ENCODE measurements at places on chromosomes 4 and X.

GRCh38 chr4:150244600-150244999, 166.4 kb downstream of the DCLK2 start:
- no peak for DNase-seq

DNA sequence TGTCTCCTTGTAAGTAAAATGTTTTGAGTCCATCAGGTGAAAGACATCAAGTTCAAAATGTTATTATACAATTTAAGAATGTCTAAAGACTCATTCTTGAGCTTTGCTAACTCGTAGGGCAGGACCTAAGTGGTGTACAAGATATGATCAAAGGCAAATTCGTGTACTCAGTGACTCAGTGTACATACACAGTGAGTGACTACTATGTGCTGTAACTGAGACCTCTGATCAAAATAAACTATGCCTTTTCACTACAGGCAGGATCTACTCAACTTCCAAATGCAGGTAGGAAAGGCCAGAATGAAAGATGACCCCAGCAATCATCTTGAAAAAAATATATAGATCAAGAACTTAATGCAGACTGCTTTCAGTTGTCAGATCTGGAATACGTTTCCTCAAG, 49.9 kb downstream of the ADGRG2 start:
- DNase-seq: no peak

GRCh38 chrX:44874420-44875184, 1.6 kb downstream of the KDM6A start:
- no peak for DNase-seq

- no peak for DNase-seq
These were observed 46.5 kb downstream of the RFC1 start for GRCh38 chr4:39319676-39320075.

- DNase-seq: no peak
These were observed 155.8 kb downstream of the PPP3CA start for GRCh38 chr4:101191302-101192098.

- DNase-seq: no peak
These were observed 693 bp downstream of the ATP10D start for GRCh38 chr4:47485768-47486167.

DNA sequence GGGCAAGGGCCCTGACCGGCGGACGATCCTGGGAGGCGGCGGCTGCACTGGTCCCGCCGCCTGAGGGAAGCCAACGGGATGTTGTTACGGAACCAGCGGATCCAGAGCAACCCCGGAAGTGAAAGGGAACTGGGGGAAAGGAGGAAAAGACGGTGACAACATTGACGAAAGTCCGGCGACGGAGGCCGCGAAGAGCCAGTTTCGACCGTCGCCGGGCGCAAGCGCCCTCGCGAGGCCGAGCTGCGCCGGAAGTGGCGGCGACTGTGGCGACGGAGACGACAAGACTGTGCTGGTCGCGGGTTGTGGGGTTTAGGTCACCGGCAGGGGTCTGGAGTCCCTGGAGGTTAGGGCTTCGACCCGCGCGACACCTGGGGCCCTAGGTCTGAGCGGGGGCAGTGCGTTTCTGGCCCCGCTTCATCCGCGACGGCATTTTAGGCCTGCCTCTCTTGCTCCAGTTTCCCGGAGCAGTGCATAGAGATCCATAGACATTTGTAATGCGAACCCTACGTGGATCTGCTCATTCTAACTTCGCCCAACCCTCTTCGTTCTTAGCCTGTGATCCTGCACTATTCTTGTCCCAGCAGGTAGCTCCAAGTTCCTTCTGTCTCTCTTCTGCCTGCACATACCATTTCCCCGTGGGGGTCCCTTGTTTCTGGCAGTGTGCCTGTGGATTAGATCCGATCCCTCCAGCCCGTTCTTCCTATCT, at the start of gene BOD1L1:
TSS of gene BOD1L1 (minus strand) at position 120 of the 706 bp plus-strand sequence. CDS start 138 bp downstream, outside the sequence.
- DNase-seq: peak; percentile 67

- DNase-seq: no peak
These were observed 20.8 kb downstream of the USO1 start for GRCh38 chr4:75745161-75745560.

- DNase-seq: no peak
These were observed 57.2 kb upstream of the BEX4 start for GRCh38 chrX:103157496-103158316.

- DNase-seq: no peak
These were observed 116.7 kb downstream of the TMA16 start for GRCh38 chr4:163611182-163611581.

- no peak for DNase-seq
These were observed 42.0 kb upstream of the ZXDA start for GRCh38 chrX:57952320-57952678.

GRCh38 chr4:57122959-57123358, 12.8 kb upstream of the IGFBP7 start:
- DNase-seq: no peak

- no peak for DNase-seq
These were observed 401.2 kb downstream of the TLL1 start for GRCh38 chr4:166274136-166274761.
